ENCODE measurements at places on chromosomes 16 and 17.

- DNase-seq, result no peak
Observed at GRCh38 chr17:77814091-77814772, 144.3 kb upstream of the TNRC6C start.

- no peak for DNase-seq
Observed at GRCh38 chr17:80759377-80759673, 214.7 kb downstream of the RPTOR start.

GRCh38 chr17:82943751-82944150, 103.9 kb upstream of the ZNF750 start:
- DNase-seq, result no peak

DNA sequence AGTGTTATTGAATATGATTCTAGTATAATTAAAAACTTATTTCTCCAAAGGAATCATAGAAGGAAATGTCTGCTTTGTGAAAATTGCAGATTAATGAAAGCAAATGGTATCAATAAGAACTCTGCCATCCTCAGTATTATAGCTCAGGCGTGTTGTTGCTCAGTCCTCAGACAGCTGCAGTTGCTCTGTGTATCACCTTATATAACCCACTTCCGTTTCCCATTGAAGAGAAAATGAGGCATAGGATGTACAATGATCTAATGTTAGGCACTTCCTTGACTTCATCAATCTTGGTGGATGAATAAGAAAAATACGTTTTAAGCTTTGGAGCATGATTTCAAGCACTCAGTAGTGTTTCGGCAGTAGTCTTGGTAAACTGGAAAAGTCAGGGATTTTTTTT, 14.1 kb downstream of the MFSD11 start:
- DNase-seq, result no peak

GRCh38 chr17:6712058-6712853, 913 bp downstream of the SLC13A5 start:
- no peak for DNase-seq

- no peak for DNase-seq
Observed at GRCh38 chr17:34499576-34499975, 79.8 kb upstream of the TMEM132E start.

DNA sequence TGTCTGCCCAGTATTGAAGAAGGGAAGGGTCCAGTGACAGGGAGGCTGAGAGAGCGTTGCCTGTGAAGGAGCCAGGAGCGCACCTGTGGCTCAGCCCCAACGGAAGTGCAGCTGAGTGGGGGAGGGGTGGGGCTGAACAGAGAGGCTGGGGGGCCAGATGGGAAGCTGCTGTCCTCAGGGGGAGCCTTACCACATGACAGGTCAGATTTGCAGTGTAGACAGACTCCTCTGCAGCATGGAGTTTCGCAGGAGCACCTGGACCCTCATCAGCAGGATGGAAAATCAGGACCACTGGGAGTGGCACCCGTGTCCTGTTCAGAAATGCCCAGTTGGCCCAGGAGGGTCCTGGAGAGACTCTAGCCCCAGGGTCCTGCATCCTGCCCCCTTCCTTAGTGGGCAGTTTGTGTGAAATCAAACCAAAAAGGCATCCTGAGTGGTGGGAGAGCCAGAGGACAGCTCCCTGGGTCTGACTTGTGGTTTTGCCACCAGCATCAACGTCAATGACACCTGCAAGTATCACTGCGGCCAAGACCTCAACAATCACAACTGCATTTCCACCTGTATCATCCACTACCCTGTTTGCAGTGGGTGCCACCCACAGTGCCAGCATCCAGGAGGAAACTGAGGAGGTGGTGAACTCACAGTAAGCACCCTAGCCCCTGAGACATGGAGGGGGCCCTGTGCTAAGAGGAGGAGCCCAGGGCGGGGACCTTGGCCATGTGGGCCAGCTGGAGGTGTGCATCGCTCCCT, 7.8 kb downstream of the CD300A start:
- DNase-seq, result no peak

GRCh38 chr16:87062569-87063442, 254.4 kb downstream of the C16orf95 start:
- DNase-seq, result no peak

GRCh38 chr17:65093930-65094329, 37.4 kb upstream of the GNA13 start:
- DNase-seq, result no peak

DNA sequence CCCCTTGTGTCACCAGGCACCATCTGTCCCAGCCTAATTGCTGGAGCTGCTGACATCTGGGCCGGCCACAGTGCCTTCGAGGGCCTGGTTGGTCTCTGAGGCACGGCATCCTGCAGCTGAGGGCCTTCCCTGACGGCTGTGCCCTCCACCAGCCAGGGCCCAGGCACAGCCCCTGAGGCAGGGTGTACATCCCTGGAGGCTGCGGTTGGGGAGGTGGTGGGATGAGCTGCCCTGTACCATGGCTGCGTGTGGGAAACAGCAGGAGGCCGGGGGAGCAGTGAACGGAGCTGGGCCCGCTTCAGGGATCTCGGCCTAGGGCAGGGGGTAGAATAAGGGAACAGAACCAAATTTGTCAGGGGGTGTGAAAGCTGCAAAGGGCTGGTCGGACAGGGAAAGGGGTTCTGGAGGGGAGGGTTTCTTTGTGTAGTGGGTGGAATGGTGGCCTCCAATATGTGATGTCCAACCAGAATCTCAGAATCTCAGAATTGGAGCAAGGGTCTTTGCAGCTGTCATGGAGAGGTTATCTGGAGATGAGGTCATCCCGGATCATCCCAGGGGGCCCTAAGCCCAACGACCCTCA, 10.0 kb upstream of the SLC38A10 start:
- DNase-seq, result no peak

GRCh38 chr16:53896722-53897121, 192.8 kb downstream of the FTO start:
- no peak for DNase-seq

GRCh38 chr17:82390860-82391435, 19.4 kb downstream of the UTS2R start:
- DNase-seq, result no peak

DNA sequence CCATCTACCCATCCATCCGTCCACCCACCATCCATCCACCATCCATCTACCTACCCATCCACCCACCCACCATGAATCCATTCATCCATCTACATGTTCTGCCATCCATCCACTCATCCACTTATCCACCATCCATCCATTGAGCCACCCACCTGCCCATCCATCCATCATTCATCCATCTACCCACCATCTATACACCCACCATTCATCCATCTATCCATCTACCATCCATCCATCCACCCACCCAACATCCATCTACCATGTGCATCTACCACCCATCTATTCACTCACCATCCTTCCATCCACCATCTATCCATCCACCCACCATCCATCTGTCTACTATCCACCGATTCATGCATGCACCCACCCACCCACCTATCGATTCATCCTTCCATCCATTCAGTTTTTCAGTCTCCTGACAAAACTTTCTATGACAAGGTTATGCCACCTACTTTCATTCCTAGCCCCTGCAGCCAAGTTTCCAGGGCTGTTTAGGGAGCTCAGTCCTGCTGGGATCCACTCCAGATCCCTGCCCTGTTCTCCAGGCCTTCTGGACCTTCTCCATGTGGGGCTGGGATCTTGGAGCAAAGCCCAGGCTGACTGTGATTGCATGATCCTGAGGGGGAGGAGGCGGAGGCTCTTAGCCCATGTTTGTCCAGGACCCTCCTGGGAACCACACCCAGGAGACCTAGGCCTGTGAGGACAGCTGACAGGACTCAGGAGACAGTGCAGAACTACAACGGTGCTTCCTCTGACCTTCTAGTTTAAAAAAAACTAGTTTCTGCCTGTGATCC, 27.4 kb downstream of the BCO1 start:
- DNase-seq, result no peak

DNA sequence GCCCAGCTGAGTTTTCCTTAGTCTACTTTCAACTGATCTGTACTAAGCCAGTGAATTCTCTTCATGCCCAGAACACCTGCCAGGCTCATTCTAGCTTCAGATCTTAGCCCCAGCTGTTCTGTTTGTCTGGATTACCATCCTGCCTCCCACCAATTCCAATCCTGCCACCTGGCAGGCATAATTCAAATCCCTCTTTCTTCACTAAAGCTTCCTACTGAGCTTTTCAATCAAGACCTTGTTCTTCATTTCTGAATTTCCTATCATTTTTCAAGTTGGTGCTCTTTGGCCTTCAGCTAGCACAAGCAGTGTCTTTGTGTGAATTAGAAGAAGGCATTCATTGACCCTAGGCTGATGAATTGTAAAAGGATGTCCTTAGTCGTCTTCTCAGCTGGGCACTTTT, 357.6 kb downstream of the UTP18 start:
- no peak for DNase-seq

DNA sequence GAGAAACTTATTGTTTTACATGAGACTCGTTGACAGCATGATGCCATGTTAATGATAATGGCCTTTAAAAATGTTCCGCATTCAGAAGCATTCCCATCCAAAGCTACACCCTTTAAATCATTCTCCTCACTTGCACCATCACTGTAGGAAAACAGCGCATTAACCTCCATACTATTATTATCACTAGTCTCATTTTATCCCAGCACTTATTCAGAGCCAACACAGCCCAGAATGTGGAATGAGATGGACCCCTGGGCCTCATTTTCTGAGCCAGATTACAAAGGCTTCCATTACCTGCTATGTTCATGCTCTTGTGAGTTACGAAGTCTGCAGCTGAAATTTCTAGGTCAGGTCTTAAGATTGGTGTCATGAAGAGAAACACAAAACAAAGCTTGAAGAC, 159.4 kb downstream of the HS3ST3A1 start:
- DNase-seq, result no peak

DNA sequence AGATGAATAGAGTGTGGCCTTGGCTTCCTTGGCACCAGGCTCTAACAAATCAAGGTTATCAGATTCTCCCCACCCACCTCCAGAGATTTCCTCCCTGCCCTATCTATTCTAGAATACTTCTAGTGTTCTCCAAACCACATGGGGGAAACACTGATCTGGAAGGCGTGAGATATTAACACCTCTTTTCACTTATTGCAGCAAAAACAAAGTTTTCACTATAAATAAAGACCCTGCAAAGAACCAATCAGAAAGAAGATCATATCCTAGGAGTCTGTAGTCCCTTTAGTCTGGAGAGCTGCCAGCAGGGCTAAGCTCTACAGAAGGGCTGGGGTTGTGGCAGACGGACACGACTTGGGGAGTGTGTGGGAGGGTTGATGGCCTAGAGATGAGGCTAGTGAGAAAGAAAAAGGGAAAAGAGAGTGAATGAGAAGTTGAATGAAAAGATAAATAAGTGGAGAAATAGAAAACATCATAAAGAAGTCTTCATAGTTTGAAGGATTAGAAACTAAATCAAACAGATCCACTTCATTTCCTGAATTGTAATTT, 8.6 kb upstream of the SKAP1 start:
- DNase-seq, result no peak

DNA sequence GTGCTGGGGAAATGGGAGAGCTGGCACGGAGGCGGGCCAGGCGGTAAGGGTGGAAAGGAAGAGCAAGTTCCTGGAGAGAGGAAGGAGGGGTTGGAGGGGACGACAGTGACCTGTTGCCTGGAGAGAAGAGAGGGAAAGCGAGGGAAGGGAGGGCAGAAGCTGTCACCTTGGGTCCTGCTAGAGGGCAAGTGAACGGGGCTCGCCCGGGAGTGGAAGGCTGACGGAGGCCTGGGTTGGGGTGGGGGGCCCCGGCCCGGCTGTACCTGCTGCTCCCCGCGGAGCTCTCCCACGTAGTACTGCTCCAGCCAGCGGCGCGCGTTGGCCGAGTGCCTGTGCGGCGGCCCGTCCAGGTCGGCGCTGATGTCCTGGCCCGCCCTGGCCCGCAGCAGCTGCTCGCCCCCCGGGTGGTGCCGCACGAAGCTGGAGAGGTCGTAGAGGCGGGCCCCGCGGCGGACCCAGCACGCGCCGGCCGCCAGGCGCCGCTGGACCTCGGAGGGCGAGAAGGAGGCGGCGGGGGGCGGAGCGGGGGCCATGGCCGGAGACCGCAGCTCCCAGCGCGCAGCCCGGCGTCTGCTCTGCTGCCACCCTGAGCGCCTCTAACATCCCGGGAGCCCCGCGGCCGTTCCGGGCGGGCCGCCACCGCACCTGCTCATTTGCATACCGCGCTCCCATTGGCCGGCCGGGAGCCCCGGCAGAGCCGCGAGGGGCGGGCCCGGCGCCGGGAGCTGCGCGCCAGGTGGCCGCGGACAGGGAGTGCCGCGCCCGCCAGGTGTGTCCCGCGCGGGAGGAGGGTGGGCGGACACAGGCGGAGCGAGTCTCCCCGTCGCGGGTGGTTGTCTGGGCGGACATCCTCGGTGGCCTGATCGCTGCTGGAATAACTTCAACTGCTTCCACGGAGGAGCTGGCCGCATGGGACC, at the start of gene FA2H:
TSS of gene FA2H (minus strand) at position 598 of the 917 bp plus-strand sequence. CDS start at position 533, 65 bp downstream.
- DNase-seq, result peak; percentile 27

GRCh38 chr17:82042649-82043048, 5.2 kb upstream of the DCXR start:
- no peak for DNase-seq

- no peak for DNase-seq
Observed at GRCh38 chr17:7576432-7576937, 3.0 kb upstream of the CD68 start.

DNA sequence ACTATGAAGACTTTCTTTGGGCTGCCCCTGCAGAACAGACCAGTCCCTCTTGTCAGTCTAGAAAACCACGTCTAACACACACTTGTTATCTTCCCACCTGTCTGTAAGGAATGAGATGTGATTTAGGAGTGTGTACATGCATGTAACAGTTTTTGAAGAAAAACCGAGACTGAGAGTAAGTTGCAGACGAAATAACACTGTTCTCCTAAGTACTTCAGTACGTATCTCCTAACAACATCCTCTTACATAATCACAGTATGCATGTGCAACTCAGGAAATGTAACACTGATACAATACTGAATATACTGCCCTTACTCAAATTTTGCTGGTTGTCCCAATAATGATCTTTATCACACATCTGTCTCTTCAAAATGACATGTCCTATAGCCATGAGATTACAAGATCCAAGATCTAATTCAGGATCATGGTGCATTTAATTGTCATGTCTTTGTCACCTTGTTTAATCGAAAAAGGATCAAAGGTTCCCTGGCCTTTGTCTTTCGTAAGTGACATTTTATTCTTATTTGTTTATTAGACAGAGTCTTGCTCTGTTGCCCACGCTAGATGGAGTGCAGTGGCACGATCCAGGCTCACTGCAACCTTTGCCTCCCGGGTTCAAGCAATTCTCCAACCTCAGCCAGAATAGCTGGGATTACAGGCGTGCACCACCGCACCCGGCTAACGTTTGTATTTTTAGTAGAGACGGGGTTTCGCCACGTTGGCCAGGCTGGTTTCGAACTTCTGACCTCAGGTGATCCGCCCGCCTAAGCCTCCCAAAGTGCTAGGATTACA, 25.6 kb downstream of the CREBBP start:
- no peak for DNase-seq

DNA sequence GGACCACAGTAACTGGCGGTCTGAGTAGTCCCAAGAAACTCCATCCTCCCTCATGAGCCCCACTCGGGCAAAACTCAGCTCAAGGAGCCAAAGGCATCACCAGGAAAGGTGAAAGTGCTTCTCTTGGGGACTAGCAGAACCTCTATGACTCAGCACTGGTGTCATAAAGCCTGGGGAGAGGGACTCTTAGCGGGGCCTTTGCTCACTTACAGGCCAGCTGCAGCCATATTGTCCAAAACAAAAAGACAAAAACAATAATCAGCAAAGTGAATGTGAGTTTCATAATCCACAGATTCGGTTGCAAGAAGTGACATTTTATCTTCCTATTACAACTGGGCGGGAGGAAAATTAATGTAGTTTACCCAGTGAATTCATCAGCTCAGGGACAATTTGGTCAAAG, at the start of gene TEKT5:
TSS of gene TEKT5 (minus strand) at position 101 of the 400 bp plus-strand sequence. CDS start at position 44, 57 bp downstream.
- no peak for DNase-seq

GRCh38 chr17:72090108-72090507, 30.7 kb upstream of the SOX9 start:
- DNase-seq, result no peak

Data from stimulated activated CD4-positive, alpha-beta T cell treated with anti-CD3 and anti-CD28 coated beads, TNF-alpha, amount 100 ng/mL, for 1 hour (primary cell).